ENCODE measurements at places on chromosomes 4 and X.
A peak's percentile ranks its signal among the peaks of the same experiment; 100 is the strongest.

GRCh38 chr4:2324891-2325290, 63.0 kb upstream of the MXD4 start:
- DNase-seq, result no peak

DNA sequence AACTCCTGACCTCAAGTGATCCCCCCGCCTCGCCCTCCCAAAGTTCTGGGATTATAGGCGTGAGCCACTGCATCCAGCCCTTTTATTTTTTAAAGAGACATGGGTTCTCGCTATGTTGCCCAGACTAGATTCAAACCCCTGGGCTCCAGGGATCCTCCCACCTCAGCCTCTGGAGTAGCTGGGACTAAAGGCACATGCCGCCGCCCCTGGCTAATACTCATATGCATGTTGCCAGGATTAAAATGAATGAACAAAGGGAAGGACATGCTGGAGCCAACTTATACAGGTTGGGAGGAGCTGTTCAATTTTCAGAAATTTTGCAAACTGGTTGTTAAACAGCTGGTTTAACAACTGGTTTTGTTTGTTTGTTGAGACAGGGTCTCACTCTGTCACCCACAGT, 1.4 kb upstream of the FTSJ1 start:
- DNase-seq, result no peak

- no peak for DNase-seq
These were observed 82.6 kb downstream of the LUZP4 start for GRCh38 chrX:115372152-115372551.

GRCh38 chrX:69505772-69506616, 1.9 kb downstream of the NALF2 start:
- DNase-seq, result no peak

DNA sequence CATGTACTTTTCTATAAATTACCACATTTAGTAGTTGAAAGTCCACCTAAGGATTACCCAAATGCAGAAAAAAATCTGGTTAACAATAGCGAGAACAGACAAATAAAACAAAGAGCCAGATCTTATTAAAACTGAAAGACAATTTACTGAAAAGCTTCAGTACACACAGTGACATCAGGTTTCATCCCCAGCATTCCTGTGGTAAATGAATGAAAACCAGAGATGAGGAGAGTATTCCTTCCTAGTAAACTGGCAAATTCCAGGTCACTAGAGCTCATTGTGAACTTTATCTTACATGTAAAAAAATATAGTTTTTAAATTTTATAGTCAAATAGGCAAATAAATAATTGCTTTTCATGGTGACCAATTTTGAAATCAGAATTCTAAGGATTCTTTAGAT, 1290.5 kb downstream of the ADGRL3 start:
- DNase-seq, result no peak

DNA sequence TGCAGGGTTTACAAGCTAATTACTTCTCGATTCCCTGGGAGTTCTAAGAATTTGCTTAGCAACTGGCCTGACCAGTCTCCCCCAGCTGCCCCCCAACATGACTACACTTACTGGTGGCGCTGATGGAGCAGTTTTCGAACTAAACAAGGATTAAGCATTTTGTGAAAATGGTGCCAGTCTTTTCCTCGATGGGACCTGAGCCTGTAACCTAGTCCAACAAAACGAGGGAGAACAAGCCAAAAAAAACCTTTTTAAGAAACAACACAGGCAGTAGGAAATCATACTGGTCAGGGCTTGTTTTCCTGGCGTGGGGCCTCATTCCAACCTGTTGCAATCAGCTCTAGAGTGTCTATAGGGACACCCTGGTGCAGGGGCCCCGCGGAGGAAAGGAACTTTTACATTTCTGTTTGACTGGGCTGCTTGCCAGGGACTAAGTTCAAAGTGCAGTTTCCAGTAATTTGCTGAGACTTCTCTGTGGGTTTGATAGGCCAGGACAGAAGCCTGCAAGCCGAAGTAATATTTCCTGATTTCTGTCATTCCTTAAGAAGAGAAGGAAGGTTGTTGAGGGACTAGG, 158.7 kb downstream of the SPRY1 start:
- no peak for DNase-seq

GRCh38 chr4:36254371-36254770, 10.1 kb upstream of the ARAP2 start:
- no peak for DNase-seq

- DNase-seq, result no peak
These were observed 5.7 kb upstream of the PPEF1 start for GRCh38 chrX:18701621-18702361.

GRCh38 chrX:65910899-65911298, 129.0 kb downstream of the VSIG4 start:
- no peak for DNase-seq

DNA sequence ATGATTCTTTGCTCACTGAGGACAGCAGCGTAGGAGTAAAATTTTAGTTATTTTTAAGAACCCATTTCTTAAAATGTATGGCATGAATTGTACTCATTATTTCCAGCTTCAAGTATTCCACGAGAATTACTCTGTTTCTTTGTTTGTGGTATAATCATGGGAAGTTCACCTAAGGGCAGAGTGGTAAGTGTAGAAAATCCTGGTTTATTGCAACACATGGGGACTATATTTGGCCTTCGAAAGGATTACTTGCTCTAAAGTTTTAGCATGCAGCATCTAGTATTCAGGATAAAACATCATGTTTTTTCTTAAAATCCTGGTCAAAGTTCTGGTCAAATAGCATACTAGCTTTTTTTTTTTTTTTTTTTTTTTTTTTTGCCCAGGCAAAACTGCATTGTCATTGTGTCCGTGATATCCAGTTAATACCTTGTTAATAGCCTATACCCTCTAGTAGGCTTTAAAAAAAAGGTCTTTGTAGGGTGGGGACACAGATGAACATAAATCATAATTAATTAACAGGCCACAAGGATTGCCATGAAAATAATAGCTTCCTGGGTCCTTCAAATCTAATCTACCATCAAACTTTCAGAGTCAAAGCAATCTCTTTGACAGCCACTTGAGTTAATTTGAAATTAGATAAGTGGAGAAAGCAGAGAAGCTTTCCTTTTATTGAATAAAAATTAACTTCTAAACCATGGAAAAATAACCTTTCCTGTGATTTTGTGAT, 44.6 kb upstream of the VEGFC start:
- DNase-seq, result no peak

DNA sequence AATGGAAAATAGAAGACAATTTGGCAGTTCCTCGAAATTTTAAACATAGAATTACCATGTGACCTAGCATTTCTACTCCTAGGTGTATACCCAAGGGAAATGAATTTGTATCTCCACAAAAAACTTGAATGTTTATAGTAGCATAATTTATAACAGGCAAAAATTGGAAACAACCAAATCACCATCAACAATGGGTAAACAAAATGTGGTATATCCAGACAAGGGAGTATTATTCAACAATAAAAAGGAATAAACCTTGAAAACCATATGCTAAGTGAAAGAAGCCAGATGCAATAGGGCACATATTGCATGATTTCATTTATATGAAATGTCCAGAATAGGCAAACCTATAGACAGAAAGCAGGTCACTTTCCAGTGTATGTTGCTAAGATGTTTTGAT, 83.8 kb downstream of the SNX25 start:
- DNase-seq, result no peak

DNA sequence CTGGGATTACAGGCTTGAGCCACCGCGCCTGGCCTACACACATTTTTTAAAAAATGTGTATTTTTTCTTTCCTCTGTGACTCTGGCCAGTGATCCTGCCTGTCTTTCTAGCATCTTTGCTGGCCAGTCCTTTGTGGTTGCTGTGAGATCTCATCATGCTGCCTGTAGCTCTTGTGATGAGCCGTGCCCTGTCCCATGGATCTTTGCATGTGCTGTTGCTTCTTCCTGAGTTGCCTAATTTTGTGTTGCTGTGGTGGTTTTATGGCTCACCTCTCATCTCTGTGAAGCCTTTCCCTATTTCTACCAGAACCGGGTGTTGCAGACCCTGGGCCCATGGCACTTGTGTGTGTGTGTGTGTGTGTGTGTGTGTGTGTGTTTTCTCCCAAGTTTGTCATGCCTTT, 8.3 kb downstream of the NSD2 start:
- DNase-seq, result no peak

- no peak for DNase-seq
These were observed 138.8 kb downstream of the NDST3 start for GRCh38 chr4:118173126-118173525.

- no peak for DNase-seq
These were observed 85.0 kb upstream of the FAM241A start for GRCh38 chr4:112060212-112060611.

DNA sequence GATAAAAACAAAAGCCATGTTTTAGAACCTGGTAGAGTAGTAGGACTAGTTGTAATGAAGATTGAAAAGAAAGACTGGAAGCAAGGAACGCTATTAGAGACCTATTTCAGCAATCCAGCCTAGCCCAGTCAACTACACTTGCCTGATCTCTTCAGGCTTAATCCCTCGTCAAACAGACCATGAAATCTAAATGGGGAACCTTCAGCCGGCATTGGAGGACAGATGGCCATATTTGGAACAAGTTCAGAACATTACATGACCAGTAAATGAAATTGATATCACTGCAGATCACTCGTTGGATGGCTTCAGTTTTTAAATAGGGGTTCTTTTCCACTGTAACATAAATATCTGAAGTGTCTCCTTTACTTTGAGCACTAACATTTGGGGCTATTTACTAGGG, 84.8 kb upstream of the WDR44 start:
- DNase-seq, result no peak

GRCh38 chrX:2848871-2849301, 20.2 kb downstream of the GYG2 start:
- no peak for DNase-seq

GRCh38 chr4:3831529-3832150, 65.5 kb downstream of the ADRA2C start:
- DNase-seq, result no peak

GRCh38 chr4:110514889-110515479, 39.0 kb downstream of the ENPEP start:
- no peak for DNase-seq

DNA sequence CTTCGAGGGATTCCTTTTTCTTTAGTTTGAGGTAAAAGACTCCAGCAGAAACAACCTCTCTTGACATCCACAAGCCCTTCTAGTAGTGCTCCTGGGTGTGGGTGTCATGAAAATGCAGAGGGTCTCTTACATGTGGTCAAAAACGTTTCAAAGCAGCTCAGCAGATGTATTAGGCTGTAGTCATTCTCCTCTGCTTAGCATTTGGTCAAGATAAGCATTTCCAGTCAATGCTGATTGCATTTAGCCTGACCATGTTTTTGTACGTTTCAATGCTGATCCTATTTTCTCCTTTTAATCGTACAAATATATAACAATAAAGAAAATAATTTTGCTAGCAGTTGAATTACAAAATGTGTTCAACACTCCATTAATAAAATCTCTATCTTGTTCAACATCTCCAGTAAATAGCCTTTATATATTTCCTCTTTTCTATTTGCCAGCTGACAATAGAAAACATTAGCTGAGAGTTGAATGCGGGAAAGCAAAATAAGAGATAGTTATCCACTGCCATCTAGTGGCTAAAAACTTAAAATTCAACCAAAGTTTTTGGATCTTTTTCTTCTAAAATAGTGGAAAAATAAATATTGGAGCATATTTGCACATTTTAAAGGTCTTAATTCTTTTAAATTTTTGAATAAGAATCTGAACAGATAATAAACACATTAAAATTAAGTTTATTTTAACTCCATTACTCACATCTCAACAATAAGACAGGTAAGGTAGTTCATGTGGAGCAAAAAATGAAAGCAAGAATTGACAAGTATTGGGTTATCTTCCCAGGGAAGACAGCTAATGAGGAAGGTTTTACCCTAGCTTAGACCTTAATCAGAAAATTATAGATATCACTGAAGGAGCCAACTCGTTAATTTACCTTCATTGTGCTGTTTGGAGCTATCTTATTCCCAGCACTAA, 15.2 kb upstream of the PACRGL start:
- no peak for DNase-seq

DNA sequence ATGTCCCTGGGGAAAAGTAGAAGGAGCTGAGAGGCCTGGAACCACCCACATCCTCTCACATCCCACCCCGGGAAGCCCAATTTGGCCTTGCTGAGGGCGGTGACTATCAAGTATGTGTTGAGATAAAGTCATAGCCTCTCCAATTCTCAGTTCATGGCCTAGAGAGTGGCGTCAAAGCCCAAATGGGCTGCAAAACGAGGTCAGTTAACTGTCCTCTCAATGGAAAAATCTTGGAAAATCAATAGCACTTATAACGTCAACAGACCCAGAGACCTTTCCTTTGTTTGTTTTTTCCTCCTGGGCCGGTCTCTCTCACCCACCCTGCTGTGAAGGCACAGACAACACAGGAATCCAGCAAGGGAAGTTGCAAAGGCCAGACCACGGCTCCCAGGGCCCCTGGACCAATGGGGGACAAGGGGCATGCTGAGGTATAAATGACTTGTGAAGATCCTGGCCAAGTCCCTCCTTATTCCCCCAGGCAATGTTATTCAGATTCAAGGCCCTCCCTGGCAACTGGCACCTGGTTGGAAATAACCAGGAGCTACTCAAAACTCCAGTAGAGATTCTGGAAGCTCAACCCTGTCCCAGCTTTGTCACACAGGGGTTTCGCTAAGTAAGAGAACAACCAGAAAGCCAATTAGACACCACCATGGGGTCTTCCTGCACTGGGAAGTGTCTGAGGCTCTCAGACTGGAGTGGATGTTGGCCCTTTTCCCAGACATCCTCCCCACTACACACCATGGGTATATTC, 38.6 kb downstream of the TSC22D3 start:
- no peak for DNase-seq

GRCh38 chr4:121199742-121200561, 35.8 kb upstream of the TNIP3 start:
- DNase-seq, result peak; percentile 1

DNA sequence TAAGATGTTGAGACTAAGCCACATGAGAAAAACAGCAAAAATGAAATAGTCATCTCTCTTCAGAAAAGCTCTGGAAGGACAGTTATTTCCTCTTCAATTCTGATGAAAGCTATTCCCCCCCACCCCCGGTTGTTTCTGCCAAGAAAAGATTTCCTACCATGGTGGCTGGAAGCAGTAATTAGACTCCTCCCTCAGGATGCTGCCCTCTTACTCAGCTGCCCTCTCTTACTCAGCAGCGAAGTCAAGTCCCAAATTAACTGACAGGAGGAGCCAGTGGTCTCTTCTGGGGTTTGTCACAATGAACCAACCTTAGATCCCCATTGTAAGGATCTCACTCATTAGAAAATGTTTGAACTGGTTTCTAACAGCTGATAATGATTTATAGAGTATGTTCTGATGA, 38.0 kb downstream of the GPM6B start:
- DNase-seq, result no peak
